ENCODE measurements at places on chromosomes 3 and 15.
A peak's percentile ranks its signal among the peaks of the same experiment; 100 is the strongest.

DNA sequence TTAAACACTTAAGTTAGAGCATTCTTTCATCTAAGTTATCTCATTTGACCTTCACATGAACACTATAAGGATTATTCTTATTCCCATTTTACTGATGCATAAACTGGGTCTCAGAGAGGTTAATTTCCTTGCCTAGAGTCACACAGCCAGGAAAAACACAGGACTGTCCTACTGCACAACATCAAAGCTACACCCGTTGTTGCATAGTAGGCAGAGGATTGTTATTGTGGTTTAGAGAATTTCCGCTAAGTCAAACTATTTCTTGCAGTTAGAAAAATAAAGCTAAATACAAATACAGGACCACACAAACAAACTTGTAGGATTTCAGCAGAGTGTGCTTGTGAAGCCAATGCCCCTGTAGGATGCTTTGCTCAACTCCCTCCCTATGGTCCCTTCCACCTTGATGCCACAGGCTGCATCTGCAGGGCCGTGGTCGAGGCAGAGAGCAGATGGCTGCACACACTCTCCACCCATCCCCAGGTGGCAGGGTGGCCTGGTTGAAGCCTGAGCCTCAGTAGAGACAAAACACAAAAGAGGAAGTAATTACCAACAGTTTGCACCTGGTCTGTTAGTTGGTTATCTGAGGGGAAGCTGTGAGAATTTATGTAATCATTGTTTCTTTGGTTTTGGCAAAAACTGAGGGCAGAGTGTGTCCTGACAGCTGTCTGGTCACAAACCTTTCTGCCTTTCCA, 41.1 kb upstream of the SKOR1 start:
- peak; percentile 82 for DNase-seq

GRCh38 chr3:116059421-116060096, 385.7 kb downstream of the LSAMP start:
- no peak for DNase-seq

DNA sequence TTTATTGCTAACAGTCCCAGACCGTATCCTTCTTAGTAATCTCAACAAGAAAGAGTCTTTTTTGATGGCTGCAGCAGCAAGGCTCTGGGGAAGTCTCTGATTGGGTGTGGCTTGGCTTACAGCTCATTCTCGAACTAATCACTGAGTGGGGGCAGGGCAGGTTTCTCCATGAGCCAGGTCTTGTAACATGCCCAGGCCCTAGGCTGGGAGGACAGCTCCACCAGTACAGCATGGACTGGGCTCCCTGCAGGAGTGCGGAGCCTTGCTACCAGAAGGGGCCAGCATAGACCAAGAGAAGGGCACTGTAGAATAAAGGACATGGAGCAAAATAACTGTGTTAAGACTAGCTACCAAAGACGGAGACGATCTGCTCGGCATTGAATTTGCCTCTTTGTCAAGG, 7.2 kb downstream of the CD276 start:
- DNase-seq, result no peak

- no peak for DNase-seq
Measured at GRCh38 chr15:92681141-92681631, 25.6 kb upstream of the FAM174B start.

DNA sequence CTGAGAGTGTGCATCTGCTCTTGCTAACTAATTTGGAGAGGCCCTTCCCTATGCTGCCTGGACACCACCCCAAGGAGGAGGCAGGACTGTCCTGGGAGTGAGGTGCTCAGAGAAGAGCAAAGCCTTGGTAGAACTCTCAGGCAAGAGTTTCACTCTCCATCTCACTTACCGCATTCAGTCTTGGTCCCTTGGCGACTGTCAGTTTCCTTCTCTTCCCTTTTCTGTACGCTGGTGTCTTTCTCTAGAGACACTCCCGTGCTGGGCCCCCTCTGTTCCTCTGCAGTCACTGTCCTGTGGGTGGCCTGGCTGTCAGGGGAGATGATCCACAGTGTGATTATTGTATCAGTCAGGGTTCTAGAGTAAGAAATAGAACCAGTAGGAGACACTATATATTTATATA, 44.0 kb downstream of the IDH2 start:
- peak; percentile 43 for DNase-seq

GRCh38 chr15:74598126-74598842, 17.4 kb upstream of the CLK3 start:
- DNase-seq, result peak; percentile 69

DNA sequence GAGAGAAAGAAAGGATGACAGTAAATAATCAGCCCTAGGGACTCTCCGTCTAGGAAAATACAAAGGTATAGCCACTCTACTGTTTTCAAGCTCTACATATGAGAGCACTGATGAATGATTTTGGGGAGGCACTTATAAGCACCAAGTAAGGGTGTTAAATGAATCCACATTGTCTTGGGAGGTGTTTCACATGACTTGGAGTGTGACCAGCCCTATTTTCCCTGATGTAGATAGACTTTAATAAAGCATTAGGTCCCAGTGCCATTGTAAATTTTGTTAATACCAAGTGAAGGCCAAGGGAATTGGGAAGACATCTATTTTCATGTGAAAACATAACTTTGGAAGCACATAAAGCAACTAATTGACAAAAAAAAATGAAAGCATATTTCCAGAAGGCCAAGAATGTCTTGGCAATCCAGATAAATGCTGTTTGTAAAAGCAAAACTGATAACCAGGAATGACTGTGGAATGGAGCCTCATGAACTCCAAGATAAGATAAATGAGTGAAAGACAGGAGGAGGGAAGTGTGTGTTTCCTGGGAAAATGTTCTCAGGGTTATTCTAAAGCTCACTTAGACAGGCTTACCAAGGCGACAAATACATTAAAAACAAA, 96.0 kb upstream of the MYZAP start:
- DNase-seq, result no peak

DNA sequence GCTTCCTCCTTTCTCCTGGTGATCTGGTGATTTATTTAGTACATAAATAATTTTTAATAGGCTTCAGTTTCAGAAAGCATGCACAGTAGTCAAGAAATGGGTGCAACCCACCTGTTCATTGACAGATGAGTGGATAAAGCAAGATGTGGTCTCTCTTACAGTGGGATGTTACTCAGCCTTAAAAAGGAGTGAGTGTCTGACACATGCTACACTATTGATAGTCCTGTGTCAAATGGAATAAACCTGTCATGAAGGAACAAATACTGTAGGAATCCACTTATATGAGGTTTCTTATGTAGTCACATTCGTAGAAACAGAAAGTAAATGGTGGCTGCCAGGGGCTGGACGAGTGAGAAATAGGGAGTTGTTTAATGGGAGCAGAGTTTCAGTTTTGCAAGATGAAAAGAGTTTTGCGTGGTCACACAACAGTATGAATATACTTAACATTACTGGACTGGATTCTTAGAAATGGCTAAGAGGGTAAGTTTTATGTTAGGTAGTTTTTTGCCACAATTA, 56.0 kb upstream of the PPARG start:
- DNase-seq, result no peak

- DNase-seq, result no peak
Measured at GRCh38 chr15:74616366-74616939, 817 bp downstream of the CLK3 start.

- no peak for DNase-seq
Measured at GRCh38 chr3:151630938-151631441, 102.7 kb upstream of the AADACL2 start.

- DNase-seq, result no peak
Measured at GRCh38 chr3:145272684-145273083, 888.3 kb downstream of the PLOD2 start.

DNA sequence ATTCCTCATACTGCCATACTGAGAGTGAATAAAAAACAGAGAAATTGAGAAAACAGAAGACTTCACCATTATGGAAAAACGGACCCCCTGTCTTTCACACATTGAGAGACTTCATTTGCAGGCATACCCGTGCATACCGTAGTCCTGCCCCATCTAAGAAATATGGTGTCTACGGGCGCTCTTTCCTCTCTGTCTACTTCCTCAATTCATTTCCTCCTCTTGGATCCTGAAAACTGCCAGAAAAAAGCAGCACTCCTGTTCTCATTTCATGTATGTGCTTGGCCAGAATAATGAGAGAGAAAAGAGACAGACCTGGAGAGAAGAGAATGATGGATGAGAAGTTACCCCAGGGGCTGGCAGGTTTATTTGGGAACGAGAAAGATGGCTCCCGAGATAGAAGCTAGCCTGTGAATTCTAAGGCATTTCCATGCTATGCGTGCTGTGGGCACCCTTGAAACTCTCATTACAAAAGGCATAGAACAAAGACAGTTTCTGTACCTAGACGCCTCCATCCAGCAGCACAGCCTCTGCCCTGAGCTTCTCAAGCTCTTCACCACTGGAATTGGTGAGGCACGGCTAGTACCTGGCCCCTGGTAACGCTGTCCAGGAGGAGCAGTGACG, 62.5 kb upstream of the EPHB3 start:
- no peak for DNase-seq

DNA sequence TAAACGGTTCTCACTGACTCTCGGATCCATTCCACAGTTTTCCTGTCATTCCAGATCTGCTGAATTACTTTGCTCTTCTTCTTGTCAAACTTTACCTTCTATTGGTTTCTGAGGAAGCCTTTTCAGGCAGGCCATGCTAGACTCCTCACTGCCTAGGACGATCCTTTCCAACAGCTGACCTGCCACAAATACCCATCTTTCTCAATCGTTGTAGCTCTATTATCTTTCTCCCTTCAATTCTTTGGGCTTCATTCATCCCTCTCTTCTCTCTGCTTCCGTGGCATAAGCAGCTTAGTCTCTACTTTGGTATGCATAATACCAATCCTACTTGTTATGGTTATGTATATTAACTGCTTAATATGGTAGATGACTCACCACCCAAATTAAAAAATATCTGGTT, 421.8 kb downstream of the NLGN1 start:
- DNase-seq, result no peak

Measured in GM12878 (cell line).